KG1 (cell line): ENCODE measurements at places on chromosomes 3 and 15.

GRCh38 chr3:102225407-102226132, 209.2 kb upstream of the ZPLD1 start:
- DNase-seq: no peak

GRCh38 chr3:185778094-185778493, 46.7 kb downstream of the IGF2BP2 start:
- no peak for DNase-seq

DNA sequence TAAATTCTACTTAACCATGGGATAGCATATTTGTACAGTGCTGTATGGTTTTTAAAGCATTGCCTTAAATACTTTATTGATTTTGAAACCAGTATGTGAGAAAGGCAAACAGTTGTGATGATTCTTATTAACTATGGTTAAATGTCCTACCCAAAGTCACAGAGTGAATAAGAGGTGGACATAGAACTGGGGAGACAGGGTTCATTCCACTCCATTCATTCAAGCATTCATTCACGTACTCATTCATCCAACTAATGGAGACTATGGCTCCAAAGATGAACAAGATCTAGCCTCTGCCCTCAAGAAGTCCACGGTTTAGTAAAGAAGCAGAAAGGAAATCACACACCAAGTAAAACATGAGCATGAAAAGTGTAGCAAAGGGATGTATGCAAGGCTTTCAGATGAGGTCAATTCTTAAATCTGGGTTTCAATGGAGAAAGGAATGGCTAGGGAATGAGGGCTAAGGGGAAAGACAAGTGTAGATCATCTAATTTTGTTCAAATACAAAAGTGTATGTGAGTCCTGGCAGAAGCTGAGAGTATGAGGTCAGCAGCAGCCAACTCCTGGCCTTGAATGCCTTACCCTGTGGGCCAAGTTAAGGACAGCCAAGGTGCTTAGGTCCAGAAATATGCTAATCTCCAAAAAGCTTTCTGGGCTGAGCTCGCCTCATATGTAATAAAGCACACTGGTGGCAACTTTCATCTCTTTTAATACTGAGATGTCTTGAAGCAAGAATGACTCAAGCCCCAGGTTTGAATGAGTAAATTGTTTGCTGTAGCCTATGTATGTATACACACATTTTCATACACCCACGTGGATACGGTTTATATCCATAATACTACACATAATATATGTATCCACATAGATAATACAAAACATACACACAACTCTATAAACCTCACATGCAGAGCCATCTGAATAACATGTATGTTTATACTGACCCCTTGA, 4.3 kb downstream of the TNIK start:
- no peak for DNase-seq

GRCh38 chr3:46942481-46943236, 33.9 kb downstream of the CCDC12 start:
- DNase-seq: no peak

GRCh38 chr3:64457811-64458210, 230.0 kb downstream of the ADAMTS9 start:
- DNase-seq: no peak
